ENCODE measurements at places on chromosomes 3 and 15.

DNA sequence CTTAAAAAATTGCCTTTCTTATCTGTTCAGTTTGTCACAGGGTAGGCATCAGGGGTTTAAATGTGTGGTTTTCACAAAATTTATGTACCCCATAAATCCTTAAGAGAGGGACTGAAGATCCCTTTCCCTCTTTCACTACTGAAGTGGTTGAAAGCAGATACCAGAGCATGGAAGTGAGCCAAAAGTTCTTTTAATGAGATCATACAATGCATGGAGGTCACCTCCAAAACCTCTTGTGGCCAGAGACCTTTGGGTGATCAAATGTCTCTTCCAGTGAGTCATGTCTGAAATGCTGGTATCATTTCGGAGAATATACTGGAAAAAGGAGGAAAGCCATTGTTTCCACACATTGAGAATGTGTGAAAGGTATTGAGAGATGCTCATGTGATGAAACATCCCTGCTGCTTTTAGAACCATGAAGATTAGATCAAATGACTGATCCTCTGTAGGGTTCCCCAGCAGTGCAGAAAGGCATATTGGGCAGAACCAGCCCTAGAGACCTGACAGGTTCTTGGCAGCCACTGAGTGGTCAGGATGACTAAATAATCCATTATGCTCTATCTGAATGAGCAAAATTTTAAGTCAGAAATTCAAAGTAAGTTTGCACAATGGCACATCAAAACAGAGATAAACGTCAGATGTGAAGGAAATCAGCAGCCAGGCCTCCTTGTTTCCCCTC, 165.8 kb upstream of the SLC2A2 start:
- DNase-seq = no peak

DNA sequence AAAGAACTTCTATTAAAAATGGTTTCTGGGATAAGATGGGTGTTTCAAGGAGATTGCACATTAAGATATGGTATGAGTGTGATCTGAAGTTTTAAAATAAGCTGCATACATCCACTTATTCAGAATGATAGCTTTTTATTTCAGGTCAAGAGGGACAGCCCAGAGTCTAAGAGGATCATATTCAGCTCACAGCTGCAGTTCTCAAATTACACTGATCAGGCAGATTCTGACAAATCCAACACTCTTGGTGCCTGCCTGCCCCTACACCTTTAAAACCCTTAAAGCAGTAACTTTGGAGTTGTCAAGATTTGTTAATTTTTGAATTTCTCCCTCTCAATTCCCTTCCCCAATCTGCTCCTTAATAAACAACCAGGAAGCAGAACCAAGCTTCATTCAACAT, 9.1 kb upstream of the TMEM87A start:
- no peak for DNase-seq

DNA sequence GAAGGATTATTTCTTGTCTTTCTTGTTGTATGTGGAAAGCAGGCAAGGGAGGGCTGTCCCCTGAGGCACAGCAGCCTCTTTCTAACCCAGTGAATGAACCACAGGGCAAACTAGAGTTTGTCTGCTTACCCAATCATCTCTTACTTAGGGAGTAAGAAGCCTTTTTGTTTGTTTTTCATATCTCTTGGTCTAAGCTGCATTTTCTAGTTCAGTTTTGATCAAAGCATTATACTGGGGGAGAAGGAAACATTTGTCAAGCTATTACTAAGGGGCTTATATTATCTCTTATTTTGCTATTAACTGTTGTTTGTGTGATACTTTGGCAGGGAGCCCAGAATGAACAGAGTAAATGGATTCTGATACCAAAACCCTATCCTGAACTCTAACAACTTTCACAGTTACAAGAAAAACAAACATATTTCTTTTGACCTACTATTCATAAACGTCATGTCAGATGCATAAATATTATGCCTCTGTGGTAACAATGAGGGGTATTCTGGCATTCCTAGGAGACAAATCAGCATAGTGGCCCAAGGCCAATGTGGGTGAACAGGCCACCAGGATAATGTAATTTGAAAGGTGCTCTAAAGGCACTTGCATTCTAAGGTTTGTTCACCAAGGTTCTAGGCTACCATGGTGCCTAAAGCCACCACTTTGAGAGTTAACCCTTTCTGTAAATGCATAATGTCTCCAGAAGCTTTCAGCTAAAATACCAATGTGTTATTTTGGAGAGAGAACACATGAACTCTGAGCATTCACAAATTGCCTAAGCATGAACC, 271.6 kb upstream of the ZPLD1 start:
- DNase-seq = no peak

DNA sequence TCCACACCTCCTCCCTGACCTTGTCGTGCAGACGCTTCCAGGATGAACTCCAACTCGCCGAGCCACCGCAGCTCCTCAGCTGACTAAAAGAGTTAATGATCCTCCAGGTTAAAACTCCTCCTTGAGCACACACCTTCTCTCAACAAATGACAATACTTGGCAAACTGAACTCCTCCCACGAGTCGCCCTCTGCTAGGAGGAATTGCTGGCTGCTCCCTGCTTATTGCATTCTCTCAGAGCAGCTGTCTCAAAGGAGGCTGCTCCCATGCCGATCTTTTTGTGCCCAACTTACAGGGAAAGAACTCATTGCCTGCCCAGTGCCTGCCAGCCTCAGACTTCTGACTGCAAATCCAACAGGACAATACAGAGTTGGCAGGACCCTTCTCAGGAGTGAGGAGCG, at the start of gene ATP13A4:
TSS of gene ATP13A4 (minus strand) at position 85 of the 400 bp plus-strand sequence. CDS start 96 bp downstream, outside the sequence.
- DNase-seq = no peak

DNA sequence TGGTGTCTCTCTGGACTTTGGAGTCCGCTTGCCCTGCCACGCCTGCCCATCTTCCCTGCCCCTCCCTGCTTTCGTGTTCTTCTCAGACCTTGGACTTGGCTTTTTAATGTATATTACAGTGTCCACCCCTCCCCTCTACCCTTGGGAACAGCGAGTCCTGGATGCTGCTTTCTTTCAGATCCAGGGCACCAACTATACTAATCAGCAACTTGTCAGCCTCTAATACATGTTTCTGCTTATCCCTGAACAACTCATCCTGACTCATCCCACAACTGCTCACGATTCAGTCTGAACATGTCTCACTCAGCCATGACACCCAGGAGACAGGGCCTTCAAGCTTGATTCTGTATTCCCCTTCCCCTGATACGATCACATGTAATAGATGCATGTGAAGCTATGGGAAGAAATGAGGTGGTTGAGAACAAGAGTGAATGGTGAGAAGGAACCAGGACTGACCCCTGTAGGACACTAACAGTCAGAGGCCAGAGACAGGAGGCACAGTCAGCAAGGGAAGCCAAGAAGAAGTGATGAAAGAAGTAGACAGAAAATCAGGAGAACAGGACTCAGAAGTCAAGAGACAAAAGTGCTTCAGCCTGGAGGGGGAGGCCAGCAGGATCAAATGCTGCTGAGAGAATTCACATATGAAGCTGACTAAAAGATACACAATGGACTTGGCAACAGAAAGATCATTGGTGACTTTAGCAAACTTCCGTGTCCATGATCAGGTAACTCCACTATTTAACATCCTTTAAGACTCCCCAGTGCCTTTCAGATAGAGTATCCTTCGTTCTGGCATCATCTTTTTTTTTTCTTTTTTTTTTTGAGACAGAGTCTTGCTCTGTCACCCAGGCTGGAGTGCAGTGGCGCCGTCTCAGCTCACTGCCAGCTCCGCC, 35.4 kb downstream of the BCL2L10 start:
- DNase-seq = no peak

DNA sequence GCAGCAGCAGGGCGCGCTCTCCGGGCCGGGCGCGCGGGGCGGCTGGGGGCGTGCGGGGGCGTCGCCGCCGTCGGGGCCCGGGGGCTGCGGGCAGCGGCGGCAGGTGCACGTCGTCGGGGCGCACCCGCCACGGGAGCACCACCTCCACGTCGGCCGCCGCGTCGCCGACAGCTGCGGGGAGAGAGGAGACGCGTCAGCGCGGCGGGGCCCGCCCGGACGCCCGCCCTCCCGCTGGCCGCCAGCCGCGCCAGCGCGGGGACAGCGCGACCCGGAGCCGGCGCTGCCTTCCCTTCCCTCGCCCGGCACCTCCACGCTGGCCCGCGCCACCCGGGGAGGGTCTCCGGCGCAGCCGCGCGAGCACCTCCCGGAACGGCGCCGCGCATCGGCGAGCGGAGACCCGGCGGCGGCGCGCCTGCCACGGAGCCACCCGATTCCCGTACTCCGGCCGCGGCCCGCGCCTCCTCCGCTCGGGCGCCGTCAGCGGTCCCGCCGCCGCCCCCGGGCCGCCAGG, 481 bp downstream of the ADAMTS17 start:
- DNase-seq = peak; percentile 37

GRCh38 chr3:186172353-186172752, 63.5 kb upstream of the ETV5 start:
- no peak for DNase-seq

DNA sequence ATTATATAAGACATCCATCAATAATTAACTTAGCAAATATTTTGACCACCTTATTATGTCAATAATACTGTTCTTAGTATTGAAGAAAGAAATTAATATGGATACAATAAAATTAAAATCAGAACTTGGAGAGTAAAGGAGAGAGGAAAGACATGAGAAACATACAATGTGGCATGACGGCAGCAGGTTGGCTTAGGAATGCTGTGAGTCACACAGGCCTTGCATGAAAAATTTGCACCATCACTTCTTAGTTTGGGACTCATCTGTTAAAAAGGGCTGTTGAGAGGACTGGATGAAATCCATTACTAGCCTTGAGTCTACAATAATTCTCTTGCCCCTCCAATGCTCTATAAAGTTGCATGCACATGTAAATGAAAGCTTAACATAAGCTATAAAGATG, 880.8 kb downstream of the ROBO1 start:
- no peak for DNase-seq

DNA sequence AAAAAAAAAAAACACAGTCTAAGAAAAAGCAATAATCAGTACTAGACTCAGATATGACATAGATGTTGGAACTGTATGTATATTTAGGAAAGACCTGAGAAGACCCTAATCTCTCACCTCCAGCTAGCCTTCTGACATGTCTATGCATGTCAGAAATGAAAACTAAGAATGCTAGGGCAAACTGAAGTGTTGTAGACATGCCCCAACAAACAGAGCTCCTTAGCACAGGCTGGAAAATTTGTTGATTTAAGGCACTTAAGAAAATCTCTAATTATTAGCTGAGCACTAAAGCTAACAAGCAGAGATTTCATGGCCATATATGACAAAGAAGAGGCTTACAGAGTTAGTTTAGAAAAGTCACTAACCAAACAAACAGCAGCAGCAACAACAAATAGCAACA, 45.5 kb upstream of the PRSS50 start:
- DNase-seq = no peak

DNA sequence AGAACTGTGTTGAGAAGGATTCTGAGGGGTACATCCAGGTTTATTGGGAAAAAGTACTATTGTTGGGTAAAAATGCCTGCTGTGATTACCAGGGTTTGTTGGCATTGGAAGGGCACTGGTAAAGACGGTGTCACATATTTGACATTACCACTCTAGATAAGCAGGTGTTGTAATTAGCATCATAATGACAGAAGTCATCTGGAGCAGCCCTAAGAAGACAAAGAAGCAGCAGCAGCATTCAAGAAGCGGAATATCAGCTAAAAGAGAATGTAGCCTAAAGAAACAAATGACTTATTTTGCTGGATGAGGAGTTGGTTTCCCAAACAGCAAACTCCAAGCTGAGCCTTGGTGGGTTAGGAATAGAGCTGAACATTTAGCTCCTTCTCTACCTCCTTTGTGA, 30.5 kb upstream of the ZFAND6 start:
- DNase-seq = no peak

- DNase-seq = no peak
Observed at GRCh38 chr3:81470524-81471278, 290.7 kb downstream of the GBE1 start.

DNA sequence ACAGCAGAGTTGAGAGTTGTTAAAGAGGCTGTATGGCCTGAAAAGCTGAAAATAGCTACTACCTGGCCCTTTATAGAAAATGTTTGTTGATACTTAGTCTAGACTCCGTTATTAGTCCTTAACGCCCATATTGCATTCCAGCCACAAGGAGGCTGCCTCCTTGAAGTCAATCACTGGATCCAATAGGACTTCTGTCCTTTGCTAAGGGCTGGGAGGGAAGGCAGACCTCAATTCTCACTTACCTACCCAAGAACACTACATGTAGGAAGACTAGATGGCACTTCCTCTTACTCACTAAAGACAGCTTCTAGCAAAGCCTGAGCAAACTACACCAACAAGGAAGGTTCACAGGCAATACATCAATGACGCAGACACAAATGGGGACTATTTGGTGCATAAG, 139.5 kb upstream of the HACD2 start:
- DNase-seq = no peak

- DNase-seq = no peak
Observed at GRCh38 chr3:177337541-177338331, 140.5 kb upstream of the TBL1XR1 start.

DNA sequence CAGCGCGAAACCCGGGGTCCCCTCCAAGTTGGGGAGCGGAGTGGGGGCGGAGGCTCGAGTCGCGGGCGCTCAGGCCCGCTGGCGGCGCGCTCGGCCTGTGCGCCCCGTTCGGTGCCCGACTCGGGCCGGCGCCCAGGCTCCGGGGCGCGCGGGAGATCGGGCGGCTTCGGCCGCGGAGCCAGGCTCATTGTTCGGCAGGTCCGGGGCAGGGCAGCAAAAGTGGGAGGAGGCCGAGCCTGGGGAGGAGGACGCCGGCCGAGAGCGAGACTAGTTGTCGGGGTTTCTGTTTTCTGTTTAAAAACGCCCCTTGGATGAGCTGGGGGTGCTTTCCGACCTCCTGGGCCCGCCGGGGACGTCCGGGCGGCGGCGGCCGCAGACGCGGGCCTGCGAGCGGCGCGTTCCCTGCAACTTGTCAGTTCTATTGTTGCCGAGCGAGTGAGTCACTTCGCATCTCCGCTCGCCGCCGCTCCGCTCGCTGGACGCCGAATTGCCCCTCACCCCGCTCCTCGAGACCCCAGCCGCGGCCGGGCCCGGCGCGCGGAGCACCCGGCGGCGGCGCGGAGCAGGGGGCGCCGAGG, 676 bp downstream of the TCF12 start:
- DNase-seq = peak; percentile 58

- no peak for DNase-seq
Observed at GRCh38 chr15:75223688-75224087, 22.0 kb downstream of the C15orf39 start.

DNA sequence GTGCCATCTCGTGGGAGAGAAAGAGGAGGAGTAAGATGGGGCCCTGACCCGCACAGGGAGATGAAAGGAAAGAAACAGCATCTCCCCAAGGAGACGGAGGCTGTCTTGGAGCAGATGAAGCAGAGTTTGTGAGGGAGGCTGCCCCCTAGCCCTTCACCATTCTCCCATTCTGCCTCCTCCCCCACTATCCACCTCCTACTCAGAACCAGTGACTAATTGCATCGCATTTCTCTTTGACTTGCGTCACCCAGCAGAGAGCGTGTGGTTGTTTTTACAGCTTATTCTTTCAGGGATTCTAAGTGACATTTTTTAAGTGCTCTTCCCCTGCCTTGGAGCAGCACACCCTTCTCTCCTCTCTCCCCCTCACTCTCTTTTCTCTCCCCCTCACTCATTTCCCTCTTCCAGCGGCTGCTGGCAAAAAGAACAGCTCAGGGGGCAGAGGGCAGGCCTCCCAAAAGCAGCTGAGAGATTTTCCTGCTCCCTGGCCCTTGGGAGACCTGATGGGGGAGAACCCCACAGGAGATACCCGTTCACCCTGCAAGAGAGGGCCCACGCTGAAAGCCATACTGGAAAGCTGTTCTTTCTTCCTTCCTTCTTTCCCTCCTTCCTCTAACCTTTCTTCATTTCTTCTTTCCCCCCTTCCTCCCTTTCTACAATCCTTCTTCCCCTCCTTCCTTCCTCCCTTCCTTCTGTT, 91.8 kb downstream of the MRPL46 start:
- no peak for DNase-seq

Measured in activated gamma-delta T cell (primary cell).